ENCODE measurements at places on chromosomes 7 and 10.

GRCh38 chr10:65786279-65786678 lies 1139.6 kb upstream of the LRRTM3 start:
- no peak for DNase-seq

DNA sequence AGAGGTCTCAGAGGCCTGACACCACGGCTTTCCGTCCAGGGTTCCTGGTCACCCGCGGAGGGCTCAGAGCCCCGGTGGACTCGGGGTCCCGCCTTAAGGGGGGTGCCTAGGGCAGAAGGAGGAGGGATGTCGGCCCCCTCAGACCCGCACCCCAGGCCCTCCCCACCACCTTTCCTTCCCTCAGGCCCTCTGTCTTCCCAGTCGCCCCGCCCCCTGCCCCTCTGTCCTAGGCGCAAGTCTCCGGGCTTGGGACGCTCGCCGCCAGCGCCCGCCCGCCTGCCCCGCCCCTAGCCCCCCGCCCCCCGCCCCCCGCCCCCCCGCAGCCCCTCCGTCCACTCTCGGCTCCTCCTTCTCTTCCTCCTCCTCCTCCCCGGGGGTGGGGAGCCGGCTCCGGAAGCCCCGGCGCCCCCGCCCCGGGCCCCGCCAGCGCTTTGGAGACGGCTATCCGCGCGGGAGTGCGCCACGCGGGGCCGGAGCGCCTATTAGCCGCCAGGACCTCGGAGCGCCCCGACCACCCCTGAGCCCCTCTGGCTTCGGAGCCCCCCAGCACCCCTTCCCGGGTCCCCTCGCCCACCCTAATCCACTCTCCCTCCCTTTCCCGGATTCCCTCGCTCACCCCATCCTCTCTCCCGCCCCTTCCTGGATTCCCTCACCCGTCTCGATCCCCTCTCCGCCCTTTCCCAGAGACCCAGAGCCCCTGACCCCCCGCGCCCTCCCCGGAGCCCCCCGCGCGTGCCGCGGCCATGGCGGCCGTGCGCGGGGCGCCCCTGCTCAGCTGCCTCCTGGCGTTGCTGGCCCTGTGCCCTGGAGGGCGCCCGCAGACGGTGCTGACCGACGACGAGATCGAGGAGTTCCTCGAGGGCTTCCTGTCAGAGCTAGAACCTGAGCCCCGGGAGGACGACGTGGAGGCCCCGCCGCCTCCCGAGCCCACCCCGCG lies at the start of gene AEBP1:
AEBP1 (plus strand) TSS at position 423 of the 937 bp plus-strand sequence; CDS start at position 744, 321 bp downstream.
- DNase-seq = no peak

DNA sequence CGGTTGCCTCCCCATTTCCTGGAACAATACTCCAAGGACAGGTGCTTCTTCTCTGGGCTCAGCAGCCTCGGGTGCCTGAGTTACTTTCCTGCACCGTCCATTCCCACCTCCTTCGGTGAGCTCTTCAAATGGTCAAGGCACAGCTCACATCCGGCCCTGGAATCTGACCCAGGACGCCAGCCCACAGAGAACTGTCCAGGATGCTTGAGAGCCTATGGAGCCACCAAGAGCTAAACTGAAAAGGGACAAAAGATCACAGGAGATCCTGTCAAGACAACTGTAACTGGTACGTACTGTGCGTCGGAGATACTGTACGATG lies 72.5 kb downstream of the CTBP2 start:
- no peak for DNase-seq

DNA sequence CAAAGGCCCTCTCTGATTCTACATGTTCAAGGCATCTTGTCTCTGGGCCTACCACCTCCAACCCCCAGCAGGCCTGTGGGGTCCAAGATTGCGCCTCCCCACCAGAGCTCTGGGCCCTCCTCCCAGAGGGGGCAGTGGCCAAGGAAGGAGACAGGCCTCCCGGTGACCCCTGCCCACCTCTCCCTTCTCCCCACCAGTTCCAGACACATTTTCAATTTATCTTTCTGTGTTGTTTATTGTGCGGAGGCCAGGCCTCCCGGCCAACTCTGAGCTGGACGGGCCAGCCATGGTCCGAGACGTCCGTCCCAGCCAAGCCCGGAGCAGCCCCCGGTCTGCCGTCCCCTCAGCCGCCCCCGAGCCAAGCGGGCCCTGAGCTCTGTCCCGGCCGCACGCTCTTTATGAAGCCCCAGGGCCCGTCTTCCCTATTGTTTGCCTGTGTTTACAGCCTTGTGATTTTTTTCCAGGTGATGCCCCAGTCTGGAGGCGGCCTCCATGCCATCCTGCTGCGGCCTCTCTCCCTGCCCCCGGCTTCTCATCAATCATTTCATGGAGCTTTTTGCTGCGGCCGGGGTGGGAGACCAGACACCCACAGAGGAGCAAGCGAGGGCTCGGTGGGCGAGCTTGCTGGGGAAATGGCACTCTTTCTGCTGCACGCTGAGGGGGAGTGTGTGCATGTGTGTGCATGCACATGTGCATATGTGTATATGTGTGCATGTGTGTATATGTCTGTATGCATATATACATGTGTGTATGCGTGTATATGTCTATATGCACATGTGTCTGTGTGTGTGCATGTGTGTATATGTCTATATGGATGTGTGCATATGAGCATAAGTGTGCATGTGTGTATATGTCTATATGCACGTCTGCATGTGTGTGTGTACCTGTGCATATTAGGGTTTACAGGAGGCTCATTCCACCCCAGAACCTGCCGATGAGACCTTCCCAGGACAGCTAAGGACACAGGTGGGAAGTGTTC lies 52.7 kb upstream of the ELN start:
- no peak for DNase-seq

- DNase-seq = no peak
Measured at GRCh38 chr7:99447943-99448342, 9.2 kb downstream of the CPSF4 start.

- no peak for DNase-seq
Measured at GRCh38 chr7:116731023-116731395, 59.0 kb downstream of the MET start.

DNA sequence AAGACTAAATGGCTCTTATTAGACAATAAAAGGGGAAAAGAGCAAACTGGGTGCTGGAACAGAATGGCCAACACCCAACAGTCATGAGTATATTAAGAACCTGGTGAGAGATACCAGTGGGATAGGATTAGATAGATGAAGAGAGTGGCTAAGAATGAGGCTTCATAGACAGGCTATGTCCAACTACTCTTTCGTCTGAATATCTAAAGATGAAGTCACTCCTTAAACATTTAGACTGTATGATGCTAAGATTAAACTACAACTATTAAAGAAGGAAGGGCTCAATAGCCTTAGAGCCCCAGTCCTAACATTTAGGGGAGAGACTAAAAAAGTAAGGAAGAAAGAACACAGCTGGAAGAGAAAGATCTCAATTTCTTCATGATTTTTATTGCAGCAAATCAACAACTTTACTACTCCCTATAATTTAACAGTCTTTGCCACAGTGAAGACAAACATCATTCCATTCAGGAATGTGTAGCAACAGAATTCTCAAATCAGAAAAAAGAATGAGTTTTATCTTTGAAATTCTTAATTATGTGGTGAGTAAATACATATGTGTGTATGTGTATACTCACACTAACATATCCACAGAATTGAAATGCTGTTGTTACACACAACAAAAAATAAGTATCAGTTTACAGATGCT lies 45.6 kb downstream of the CACNA2D1 start:
- no peak for DNase-seq

DNA sequence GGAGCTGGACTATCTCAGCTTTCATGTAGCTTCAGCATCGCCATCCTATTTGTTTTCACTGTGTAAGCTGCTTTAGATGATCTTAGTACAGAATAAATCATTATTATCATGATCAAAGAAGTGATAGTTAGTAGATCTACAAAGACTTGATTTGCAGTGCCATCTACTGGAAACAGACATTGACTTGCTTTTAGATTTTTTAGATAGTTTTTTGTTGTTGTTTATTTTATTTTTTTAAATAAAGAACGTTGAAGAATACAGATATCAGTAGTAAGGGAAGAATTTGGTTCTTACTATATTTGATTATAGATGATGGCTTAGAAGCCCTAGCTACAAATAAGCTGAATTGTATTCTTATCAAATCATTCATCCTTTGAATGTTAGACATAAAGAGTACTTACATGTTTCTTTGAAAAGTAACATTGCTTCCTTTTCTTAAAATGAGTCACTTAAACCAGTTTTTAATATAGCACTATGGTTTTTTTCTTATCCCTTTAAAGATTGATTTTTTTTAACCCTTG lies 6.3 kb upstream of the SFMBT2 start:
- DNase-seq = no peak

DNA sequence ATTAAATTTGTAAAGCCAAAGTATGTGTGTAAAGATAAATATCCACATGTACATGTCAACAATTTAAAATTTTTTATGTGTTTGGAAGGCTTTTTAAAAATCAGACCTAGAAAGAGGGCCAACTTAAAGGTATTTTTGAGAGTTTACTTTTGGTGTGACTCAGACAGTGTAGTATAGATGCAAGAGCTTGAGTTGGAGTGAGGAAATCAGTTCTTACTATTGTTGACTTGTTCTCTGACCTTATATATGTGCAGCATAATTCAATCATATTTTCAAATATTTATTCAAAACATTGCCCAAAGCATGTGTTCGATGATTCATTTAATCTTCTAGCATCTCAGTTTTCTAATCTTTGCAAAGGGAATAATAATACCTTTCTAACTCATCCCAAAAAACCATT lies 243.7 kb upstream of the PRKCQ start:
- no peak for DNase-seq

All from stimulated activated CD8-positive, alpha-beta memory T cell treated with anti-CD3 and anti-CD28 coated beads, Interleukin-7, amount 100 ng/mL, for 1 hour (primary cell).